ENCODE measurements at places on chromosomes 5 and 9.
A peak's percentile ranks its signal among the peaks of the same experiment; 100 is the strongest.

GRCh38 chr5:81181576-81182316 is 51.4 kb upstream of the CKMT2 start:
- DNase-seq = no peak

DNA sequence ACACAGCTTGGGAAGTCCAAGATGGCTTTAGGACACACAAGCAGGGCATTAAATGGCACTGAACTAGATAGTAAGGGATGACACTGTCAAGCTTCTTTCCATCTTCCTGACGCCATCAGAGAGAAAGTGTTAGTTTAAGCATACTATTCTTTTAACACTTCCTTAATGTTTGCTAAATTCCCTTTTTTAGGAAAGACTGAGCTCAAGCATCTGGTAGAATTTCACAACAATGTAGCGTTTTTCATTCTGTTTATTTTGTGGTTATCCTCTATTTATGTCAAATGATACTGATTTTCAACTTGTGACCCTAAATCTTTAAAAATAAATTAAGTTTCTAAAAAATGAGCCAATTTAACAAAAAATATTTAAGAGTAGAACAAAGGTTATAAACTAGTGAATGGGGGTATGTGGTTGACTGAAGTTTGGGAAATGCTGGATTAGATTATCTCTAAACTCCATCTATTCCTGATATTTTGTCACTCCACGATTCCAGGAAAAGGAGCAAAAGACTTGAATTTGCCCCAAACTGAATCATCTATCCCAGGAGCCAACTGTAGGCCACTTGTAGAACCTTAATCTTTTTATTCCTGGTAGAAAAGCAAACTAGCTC is 147.4 kb upstream of the KLF9 start:
- DNase-seq = no peak

DNA sequence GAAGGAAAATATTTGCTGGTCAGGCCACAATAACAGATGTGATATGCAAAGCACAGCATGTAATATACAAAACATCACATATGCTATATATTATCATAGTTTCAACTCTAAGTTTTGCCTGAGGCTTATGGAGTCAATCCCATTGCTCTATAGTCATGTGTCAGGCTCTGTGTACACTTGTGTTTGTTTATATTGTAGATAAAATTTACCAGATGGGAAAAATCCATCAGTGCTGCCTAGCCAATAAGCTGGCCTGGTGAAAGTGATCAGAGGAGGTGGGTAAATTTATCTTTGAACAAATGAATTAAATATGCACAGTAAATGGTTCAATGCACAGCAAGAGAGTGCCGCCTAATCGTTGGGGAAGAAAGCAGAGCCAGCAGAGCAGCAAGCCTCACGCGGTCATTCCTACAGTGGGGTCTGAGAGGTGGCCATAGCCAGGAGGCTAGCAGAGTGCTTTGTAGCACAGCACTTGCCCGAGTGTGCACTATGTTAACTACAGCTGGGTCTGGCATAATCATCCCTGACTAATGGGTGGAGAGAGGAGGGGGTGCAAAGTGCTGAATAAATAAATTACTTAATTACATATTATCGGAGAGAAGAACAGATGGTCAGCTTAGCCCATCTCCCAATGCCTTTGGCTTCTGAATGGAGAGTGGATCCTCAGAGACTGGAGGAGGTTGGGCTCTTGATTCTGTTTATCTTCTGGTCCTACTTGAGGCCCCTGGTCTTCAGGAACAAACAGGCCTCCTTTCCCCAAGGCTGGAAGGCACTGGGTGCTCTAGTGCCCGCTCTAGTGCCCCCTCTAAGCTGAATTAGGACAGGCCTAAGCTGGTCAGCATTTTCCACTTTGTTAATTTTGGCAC is 153.5 kb downstream of the MAT2B start:
- DNase-seq = no peak

GRCh38 chr9:96619491-96620180 is at the start of gene CDC14B:
Gene CDC14B (minus strand): TSS chr9:96619843. CDS start chr9:96619378, 465 bp downstream.
- peak; percentile 90 for DNase-seq

DNA sequence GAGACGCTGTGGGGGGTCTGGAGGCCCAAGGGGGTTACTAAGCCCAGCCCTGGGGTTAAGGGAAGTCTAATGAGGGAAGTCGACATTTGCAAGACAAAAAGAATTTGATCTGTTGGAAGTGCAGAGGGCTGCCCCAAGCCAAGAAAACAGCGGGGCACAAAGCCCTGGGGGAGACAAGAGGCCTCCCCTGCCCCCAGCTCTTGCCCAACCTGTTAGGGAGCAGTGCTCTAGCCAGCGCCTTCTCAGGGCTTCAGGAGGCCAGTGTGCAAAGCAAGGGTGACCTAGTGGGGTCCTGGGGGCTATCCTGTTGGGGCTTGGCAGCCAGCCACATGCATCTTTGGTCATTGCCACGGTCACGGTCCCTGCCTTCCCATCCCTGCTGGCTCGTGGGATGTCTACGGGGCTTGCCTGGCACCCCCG is 25.2 kb downstream of the GFI1B start:
- DNase-seq = no peak

DNA sequence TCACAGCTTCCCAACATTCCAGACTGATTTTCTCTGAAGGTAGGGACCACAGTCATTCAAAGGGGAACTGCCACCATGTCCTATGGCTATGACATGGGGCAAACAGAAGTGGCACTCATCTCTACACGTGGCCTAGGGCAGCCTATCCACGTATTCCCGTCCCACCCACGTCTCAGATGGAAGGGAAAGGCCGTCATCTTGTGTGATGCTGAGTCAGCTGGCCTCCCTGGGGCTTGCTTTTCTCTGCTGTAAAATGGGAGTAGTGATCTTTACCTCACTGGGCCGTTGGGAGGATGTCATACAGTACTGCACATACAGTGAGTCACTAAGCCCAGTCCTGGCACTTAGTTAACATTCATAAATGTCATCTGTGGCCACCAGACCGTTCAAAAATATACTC is 72.3 kb downstream of the RAPGEF1 start:
- DNase-seq = no peak

- DNase-seq = no peak
Observed at GRCh38 chr9:5593904-5594303, 35.0 kb upstream of the RIC1 start.

DNA sequence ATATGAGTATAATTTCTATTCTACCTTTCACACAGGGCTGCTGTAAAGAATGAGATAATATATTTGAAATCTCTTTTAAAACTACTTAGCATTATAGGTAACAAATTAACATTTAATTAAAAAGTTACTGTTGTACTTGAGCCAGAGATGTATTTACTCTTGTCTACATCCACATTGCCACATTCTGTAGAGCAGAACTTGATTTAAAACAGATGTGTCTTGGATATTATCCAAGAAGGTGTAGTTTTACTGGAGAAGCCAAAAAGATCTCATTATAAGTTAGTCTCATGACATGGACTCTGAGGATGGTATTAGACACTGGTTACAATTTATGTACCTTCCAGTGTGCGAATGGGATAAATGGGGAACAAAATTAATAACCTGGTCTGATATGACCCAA is 293.1 kb upstream of the CCNH start:
- DNase-seq = no peak

DNA sequence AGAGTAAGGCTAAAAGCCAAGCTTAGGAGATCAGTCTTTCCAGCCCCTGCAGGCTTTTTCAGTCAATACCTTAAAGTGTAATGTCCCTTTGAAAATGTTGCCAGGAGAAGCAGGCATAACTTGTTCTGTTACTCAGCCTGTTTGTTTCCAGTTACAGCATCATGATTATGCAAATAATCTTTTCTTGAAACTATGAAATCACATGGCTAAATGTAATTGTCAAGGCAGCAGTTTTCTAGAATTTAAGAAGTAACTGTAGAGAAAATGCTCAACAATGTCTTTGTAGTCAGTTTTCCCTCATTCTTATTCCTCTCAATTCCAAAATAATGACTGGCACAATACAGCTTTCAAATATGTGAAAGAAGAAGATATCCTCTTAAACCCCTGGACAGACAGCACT is 1.9 kb upstream of the GPR107 start:
- DNase-seq = no peak

DNA sequence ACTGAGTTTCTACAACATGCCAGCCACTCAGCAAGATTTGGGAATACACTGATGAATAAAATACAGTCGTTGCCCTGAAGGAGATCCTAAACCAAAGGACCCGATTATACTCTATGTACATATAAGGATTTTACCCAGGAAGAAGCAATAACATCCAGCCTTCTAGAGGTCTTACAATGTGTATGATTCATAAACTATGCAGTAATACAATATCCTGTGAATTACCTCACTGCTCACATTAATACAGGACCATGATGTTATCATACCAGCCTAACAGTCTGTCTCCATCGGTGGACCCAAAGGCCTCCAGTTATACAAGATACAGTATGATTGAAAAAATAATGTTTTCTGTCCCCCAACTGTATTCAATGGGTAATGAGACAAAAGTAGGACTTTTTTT is 310.5 kb upstream of the TRPM3 start:
- no peak for DNase-seq

GRCh38 chr5:138438724-138439476 is at the start of gene REEP2:
Gene REEP2 (plus strand): TSS chr5:138439057. CDS start chr5:138439209, 152 bp downstream.
- DNase-seq = peak; percentile 62

DNA sequence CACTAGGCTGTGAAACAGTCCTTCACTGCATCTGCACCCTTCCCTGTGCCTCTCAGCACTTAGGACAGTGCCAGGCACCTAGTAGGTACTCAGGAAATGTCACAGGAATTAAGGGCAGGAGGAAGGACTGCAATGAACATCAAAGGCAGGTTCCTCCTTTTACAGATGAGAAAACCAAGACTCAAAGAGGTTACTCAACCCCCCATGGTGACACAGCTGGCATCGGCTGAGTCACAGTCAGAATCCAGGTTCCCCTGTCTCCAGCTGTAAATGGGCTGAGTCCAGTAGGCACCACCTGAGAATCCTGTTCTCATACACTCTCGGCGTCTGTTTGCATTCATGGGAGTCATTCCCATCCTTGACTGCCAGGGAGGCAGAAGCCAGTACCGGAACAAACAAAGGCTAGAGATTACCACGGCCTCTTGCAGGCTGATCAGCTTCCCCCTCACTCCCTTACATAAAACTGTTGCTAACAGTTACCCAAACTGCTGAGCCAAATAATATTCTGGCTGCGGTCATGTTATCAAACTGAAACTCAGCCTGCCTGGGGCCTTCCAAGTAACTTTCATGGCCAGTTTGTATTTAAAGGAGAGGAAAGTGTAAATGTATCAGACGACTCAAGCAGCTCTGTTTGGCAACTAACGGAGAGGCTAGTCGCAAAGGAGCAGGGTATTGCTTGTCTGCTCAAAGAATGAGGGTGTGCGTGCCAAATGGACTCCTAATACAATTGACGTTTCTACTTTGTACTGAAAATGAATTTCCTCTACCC is 201.7 kb downstream of the PAPPA start:
- DNase-seq = no peak

- DNase-seq = no peak
Observed at GRCh38 chr5:133607451-133607850, 4.9 kb downstream of the FSTL4 start.

- DNase-seq = peak; percentile 33
Observed at GRCh38 chr9:109639674-109640579, 140.1 kb upstream of the PALM2AKAP2 start.

DNA sequence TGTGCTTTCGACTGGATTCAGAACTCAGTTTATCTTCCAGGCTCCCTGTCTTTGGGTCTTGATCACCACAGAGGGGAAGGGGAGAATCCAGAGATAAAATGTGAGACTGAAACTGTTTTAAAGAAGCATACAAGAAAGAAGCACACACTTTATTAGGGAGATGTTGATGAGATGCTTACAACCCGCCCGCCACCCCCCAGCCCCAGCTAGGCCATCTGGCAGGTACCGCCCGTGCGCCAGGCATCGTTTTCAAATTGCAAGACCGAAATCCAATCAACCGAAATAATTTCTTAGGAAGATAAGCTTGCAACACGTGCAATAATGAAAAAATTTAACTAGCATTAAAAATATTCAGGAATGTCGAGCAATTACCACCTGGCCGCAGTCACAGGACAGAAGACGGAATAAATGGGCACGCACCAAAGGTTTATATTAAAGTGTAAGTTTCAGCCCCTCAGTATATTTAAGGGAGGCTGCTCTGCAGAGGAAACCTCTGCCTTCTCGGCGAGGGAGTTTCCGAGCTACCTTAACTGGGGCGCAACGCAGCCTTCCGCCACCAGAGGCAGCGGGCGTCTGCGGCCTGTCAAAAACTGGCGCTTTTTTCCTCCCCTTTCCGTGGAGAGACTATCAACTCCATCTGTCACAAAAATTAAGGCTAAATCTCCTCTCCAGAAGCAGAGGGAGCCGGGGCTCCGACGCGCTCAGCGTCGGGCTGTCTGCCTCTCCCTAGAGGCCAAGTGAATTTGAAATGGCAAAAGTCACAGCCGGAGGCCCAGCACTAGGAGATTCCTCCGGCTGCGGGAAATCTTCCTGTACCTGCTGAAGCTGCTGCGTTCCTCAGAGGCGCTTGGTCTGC is 996 bp upstream of the GAS1 start:
- DNase-seq = peak; percentile 76

GRCh38 chr5:58496488-58496887 is 5.3 kb downstream of the GAPT start:
- DNase-seq = no peak

- no peak for DNase-seq
Observed at GRCh38 chr5:1541702-1542400, 18.1 kb upstream of the LPCAT1 start.

DNA sequence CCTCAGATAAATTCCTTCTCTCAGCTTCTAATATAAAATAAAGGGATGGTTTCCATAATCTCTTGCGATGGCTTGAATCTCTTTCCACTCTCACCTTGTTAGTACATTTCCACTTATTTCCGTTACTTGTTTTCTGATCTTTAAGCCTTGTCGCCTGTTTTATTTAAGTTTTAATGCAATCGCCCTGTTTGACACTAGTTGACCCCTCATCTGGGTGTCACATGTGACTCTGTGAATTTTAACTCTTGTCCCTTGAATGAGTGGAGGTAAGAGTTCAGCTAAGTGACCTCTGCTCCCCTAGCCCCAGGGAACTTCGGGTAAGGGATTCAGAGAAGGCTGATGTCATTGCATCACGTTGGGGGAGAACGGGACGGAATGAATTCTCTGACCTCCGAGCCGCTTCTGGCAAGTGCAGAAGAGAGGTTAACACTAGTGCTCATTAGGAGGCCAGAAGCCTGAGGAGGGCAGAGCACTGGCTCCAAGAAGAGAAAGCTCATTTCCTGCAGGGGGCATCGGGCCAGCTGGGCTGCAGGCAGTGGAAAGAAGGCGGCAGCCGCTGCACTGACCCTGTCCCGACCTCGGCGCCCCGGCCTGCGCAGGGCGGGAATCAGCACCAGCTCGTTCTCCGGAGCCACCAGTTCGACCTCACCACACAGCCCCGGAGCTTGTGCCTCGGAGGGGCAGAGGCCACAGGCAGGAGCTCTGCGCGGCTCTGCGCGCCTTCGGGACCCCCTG is 569 bp downstream of the HINT2 start:
- DNase-seq = peak; percentile 70

- DNase-seq = no peak
Observed at GRCh38 chr9:111175350-111175749, 137.1 kb upstream of the LPAR1 start.

GRCh38 chr5:150021491-150022157 is 21.1 kb downstream of the HMGXB3 start:
- no peak for DNase-seq

DNA sequence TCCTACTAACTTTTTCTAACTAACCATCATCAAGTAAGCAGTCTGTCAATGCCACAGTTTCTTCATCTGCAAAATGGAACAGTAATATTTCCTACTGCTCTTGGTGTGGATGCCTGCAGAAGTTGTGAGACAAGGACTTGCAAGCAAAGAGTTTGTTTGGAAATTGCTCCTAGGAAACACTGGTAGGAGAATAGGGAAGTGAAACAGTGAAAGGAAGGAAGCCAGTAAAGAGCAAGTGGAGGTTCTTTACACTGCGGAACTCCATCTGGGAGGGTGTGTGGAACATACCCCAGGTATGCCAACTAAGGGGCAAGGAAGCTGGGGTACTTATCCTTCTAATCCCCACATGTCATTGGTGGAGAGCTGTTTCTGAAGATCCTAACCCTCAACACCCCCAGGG is 119.9 kb downstream of the FOXD1 start:
- DNase-seq = no peak
